ENCODE measurements at places on chromosomes 1 and 21. TPM values are rescaled to one million over a fixed set of nuclear protein-coding genes. Genes with fewer than 3 reads are reported as not detected.

- no peak for DNase-seq
Observed at GRCh38 chr1:226616636-226617035, 68.1 kb downstream of the STUM start.

DNA sequence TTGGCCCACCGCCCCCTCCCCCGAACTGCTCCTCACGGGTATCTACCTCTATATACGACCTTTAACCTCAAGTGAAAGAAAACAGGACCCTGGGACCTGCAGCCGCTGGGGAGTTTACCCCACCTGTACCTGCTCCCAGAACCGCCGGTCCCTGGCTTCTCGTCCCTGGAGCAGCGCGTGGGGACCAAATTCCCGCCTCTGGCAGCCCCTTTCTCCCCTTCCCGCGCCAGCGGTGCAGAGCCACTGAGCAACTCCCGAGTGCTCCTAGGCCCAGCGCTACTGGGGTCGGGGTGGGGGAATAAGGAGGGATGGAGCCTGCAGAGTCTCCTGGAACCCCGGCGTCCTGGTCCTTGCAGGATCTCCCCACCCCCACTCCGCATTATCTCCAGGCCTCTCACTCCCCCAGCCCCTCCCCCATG, 1.6 kb downstream of the SYT6 start:
- no peak for DNase-seq

DNA sequence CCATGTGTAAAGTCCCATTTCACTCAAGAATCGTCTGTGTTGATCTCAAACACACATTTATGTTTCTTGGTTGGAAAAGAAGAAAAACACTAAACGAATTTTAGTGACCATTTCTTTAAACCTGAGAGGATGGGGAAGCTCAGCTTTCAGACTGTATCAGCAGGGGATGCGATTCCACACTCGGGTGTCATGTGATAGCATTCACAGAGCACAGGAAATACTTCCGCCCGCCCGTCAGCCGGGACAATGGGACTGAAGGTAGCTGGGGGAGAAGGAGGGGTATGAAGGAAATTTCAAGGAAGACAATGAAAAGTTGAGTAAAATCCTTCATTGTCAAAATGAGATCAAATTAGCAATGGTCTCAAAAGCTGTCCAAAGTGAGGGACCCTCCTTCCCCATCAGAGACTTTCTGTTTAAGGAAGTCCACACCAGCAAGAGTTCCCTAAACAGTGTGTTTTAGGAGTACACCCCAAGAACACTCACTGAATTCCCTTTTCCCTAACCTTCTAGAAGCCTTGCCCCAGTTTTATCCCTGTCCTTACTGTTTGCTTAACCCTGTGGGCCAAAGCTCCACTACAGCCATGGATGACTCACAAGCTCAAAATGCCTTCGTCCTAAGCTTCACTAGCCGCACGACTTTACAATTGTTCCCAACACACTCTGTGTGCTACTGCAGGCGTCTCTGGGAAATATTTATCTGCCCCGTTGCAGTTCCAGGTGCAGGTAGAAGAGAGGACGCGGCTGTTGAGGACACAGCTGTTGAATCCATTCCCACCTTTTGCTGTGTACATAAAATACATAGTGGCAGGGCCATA, 51.4 kb upstream of the SIM2 start:
- DNase-seq = no peak

- no peak for DNase-seq
Observed at GRCh38 chr1:91799863-91800262, 86.1 kb downstream of the TGFBR3 start.

DNA sequence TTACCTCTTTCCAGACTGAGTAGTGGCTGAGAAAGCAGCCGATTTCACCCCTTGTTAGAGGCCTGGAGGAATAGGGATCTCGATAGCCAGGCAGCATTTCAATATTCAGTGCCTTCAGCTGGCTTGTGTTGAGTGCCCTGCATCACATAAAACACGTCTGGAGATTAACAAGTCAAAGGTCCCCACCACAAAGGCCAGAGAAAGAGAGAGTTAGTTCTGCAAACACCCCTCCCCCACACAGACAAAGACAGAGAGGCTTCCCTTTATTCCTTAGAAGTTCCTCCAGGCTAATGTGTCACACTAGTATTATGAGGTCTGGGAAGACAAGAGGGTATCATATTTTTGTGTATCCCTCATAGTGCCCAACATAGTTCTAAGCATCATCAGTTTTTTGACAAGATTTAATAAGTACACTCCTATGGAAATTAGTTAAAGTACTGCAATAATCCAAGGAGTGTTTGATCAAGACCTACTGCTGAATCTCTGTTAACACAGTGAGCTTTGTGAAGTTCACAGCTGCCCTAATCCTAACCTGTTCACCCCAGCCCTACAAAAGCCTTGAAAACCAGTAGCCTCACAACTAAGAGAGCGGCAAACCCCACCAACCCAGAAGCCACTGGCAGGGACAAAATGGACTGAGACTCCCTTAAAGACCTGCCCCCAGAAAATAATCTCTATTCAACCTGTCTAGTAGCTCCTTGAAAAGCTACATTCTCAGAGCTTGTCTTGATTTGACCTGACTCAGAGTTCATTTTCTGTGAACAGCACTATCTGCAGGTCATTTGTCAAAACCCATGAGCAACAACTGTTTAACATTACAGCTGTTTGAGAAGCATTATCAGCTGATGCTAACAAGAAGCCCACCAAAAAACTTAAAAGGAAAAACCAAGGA, 91.9 kb downstream of the COLGALT2 start:
- no peak for DNase-seq

The SELE gene
- 0.20 TPM for total RNA-seq

The ADORA1 gene
- total RNA-seq = 0.42 TPM

The RAB7B gene
- total RNA-seq = 1.2 TPM

DNA sequence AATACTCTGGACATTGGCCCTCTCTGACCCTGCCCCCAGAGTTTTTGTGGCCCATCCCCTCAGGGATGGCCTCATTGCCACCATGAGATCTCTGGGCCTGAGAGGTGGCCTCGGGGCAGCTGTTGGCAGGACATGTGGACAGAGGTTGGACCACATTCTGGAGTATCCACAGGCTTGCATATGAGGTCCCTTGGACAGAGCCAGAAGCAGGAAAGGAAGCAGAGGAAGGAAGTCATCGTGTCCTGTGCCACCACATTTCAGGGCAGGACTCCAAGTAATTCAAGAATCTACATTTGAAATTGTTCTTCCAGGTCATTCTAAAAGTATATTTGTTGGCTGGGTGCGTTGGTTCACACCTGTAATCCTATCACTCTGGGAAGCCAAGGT, 95.9 kb upstream of the PPP2R5A start:
- DNase-seq = no peak

DNA sequence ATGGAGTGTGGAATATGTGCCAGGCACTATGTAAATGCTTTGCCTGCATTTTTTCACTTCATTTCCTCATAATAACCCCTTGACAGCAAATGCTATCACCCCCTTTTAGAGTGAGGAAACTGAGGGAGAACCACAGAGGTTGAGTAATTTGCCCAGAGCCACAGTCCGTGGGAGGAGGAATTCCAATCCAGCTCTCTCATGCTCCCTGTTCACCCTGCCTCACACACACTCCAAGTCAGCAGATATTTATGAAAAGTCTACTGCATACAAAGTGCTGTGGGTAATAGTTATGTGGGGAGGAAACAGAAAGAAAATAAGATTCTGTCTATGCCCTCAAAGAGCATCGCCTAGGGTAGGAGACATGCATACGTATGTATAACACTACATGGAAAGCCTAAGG, 30.9 kb upstream of the RBM15 start:
- DNase-seq = no peak

DNA sequence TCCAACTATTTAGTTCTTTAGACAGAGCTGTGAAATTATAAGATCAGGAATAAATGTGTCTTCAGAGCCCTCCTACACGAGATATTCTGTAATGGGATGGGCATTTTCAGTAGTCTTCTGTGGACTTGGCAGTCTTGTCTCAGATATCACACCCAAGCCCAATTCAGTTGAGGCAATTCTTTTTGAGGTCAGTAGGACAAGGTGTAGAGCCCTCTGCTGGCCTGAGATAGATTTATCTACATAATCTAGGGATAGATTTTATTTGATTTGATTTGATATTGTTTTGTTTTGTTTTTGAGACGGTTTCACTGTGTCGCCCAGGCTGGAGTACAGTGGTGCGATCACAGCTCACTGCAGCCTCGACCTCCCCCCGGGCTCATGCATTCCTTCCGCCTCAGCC, 77.5 kb downstream of the FMN2 start:
- no peak for DNase-seq

- DNase-seq = no peak
Observed at GRCh38 chr1:94280541-94280940, 43.2 kb upstream of the ARHGAP29 start.

The PGLYRP4 gene
- not detected for total RNA-seq

DNA sequence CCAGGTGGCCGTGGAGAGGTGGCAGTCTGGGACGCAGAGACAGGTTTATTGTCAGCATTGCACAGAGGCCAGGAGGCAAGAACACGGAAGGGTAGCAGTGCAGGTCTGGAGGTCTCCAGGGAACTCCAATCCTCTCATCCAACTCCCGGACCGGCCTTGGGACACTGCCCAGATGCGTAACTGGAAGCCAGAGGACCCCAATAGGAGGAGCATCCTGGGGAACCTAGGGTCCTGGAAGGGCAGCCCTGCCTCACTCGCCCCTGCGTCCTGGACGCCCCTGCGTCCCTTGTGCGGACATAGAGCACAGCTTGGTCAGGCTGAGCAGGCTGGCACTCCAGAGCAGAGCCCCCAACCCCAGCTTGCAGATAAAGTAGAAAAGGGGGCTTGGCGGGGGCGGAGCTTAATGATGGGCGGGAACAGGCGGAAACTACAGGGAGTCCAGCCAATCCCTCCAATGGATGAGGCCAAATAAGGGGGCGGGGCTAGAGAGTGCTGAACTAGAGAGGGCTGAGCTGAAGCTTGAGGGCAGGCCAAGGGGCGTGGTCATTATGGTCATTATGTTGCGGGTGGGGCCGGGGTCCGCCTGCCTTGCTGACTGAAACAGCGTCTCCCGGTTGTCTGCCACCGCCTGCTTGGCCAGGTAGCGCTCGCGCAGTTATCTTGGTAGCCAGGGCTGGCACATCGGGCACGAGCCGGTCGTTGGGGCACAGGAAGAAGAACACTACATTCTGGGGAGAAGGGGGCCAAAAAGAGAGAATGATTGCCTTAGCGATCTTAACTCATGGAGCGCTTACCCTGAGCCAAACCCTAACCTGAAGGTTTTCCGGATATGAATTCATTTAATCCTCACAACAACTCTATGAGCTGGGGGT, 3.7 kb upstream of the ARHGEF19 start:
- peak; percentile 97 for DNase-seq

Data from colonic mucosa (tissue), 4 donors.